Inflammatory macrophage treated with lipopolysaccharide for 1 hour (primary cell): ENCODE measurements at places on chromosomes 1 and 21.

DNA sequence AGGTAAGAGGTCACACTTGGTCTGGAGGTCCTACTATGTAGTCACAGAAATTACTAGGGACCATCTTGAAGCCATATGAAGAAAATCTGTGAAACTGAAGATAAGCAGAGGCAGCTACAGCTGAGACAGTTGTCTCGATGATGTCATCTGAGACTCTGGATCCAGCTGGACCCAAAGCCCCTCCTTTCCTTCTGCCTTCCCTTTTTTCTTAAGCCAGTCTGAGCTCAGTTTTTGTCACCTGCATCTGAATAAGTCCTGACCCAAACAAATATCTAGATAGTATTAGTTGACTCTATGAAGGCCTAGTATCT lies 143.3 kb downstream of the ETS2 start:
- DNase-seq = no peak

DNA sequence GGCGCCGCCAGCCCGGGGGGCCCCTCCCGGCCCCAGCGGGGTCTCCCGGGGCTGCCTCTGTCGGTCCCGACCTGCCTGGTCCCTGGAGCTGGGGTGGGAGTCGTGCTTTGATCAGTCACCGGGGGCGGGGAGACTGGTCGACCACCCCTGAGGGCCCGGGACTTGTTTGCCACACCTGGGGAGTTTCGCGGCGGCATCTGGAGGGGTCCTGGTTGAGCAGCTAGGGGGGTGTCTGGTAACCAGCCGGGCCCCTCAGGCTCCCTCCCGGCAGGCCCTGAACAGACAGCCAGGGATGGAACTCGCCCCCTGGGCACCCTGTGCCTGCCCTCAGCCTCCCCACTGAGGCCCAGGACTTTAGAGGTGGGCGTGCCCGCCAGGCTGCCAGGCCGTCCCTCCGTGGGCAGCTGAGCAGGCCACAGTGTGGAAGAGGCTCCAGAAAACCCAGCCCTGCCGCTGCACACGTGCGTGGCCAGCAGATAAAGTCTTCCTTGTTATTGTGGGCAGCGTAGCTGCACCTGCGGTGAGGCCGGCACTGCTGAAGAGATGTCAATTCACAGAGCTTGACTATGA lies 13.3 kb upstream of the SAMD11 start:
- no peak for DNase-seq

DNA sequence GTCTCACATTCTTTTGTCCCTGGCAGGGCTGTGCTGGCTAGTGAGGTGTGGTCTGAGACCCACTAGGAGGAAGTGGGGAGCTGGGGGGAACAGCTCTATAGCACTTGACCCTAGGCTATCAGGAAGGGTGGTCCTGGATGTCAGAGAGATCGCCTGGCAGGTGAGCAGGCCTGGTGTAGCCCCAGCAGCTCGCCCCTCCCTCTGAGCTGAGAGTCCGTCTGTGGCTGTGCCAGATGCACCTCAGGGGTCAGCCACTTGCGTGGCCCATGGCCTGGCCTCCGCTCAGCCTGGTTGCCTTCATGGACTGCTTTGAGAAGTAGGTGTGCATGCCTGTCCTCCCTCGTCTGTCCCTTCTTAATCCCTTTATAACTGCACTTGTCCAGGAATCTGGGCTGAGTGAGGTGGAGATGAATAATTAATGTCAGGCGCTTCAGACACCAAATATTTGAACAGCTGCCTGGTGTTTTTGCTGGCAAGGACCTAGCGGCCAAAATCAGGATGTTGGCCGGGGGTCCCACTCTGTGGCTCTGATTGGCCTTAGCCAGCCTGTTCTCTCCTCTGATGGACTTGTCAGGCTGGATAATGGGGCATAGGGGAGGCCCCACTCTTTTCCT lies 30.5 kb downstream of the TMEM53 start:
- DNase-seq = no peak

DNA sequence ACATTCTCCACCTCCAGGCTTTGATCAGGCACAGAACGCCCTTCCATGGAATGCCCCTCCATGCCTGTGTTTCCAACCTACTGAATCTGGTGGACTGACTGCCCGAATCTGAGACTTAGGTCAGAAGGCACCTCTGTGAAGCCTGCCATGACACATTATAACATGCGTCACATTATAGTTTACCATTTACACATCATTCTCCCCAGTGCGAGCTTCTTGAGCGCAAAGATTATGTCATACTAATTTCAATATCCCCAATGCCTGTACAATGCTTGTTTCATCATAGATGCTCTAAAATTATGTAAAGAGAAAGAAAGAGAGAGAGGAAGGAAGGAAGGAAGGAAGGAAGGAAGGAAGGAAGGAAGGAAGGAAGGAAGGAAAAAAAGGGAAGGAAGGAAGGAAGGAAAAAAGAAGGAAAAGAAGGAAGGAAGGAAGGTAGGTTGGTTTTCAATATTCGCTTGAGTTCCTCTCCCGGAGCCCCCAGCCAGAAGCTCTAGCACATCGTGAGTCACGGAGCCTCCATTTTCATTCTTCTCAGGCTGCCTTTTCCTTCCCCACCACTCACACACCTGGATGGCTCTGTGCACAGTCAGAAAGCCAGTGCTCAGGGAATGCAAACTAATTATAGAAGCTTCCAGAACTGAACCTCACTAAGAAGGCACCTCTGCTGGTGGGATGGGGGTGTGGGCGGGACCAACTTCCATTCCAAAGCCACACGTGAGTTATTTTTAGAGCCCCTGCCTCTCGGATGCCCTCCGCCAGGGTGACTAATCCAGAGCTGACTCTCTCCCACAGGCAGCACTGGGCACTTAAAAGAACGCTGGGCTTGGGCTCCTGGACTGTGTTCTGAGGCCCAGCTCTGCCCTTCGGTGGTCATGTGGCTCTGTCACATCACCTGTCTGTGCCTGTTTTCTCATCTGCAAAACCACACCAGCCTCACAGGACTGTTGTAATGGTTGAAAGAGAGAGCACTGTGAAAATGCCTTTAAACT lies 27.4 kb downstream of the LAMB3 start:
- no peak for DNase-seq

- DNase-seq = no peak
Observed at GRCh38 chr21:44269090-44269489, 7.4 kb upstream of the DNMT3L start.

DNA sequence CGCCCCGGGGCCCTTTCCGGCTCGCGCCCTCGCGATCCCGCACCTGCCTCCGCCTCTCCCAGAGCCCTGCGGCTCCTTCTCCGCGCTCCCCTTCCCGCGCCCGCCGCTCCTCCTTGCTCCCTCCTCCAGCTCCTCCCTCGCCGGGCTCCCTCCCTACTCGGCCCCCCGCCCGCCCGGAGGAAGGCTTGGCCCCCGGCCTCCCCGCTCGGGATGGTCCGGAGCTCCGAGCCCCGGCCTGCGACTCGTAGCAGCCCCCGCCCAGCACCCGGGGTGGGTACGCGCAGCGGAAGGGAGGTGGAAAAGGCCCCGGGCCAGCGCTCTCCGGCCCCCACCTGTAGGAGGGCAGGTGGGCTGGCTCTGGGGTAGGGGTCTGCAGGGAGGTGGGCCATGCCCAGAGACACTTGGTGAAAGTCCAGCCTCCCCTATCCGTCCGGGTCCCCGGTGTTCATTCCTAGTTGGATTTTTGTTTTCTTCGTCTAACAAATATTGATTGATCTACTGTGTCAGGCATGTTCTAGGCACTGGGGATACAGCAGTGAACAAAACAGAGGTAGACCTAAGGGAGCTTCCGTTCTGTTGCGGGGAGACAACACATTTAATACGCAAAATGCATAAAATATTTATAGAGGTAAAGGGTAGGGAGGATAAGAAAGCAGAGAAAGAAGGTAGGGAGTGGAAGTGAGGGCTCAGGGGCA lies at the start of gene HTR1D:
Gene HTR1D (minus strand): TSS at position 82 of the 695 bp plus-strand sequence. CDS start 23,283 bp downstream, outside the sequence.
- no peak for DNase-seq

DNA sequence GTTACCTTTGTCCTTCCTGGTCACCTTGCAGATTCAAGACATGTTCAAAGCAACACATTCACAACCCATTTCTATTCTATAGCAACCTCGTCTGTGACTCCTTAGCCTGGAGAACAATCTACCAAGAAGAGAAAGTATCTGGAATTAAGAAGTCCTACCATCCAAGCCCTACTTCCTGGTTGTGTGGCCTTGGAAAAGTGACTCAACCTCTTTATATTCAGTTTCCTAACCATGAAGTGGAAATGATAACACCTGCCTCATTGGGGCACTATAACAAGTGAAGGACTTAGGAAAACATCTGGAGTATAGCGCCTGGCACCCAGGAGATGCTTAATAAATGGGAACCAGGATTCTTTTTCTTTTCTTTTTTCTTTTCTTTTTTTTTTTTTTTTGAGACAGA lies 36.5 kb upstream of the SRRM1 start:
- no peak for DNase-seq

- no peak for DNase-seq
Observed at GRCh38 chr1:220391491-220391890, 119.2 kb upstream of the RAB3GAP2 start.

DNA sequence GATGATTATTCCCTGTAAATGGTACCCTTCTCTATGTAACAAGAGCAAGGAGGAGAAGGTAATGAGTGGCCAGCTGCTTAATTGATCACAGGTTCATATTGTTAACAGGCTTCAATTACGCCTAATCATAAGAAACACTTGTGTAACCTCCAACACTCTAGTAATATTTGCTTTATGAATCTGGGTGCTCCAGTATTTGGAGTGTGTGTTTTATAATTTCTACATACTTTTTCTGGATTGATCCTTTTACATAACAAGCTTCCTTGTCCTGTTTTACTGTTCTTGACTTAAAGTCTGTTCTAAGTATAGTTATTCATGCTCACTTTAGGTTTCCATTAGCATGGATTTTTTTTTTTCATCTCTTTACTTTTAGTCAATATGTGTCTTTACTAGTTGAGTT lies 984.2 kb downstream of the AMY1C start:
- no peak for DNase-seq

DNA sequence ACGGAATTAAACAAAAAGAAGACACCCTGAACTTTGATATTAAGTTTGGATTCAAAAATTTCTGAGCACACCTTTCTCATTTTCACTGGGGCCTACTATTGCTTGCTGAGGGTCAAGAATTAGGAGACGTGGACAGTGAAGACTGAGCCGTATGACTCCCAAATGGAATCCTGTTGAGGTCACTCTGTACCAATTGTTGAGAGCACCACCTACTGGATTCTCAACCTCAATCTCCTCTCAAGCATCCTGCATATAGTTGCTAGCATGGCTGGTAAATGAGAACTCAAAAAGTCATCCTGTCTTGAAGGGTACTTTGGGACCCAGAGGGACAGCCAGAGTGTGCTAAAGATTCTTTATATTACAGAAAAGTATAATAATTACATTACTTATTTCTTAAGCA lies 20.2 kb upstream of the MTR start:
- DNase-seq = no peak

DNA sequence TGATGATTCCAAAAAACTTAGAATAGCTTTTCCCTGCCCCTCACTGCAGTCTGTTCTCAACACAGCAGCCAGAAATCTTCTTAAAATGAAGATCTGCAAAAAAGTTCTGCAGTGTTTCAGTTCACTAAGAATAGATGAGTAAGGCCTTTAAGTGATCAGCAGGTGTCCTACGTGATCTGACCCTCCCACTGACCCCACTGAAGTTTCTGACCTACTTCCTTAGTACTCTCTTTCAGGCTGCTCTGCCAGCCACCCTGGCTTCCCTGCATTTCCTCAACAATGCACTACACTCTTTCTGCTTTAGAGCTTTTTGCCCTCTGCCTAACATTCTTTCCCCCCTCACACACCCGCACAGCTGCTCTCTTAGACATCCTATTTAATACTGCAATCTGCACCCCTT lies 182.5 kb downstream of the AKT3 start:
- no peak for DNase-seq

GRCh38 chr1:193143285-193143684 lies 21.5 kb downstream of the CDC73 start:
- DNase-seq = no peak

DNA sequence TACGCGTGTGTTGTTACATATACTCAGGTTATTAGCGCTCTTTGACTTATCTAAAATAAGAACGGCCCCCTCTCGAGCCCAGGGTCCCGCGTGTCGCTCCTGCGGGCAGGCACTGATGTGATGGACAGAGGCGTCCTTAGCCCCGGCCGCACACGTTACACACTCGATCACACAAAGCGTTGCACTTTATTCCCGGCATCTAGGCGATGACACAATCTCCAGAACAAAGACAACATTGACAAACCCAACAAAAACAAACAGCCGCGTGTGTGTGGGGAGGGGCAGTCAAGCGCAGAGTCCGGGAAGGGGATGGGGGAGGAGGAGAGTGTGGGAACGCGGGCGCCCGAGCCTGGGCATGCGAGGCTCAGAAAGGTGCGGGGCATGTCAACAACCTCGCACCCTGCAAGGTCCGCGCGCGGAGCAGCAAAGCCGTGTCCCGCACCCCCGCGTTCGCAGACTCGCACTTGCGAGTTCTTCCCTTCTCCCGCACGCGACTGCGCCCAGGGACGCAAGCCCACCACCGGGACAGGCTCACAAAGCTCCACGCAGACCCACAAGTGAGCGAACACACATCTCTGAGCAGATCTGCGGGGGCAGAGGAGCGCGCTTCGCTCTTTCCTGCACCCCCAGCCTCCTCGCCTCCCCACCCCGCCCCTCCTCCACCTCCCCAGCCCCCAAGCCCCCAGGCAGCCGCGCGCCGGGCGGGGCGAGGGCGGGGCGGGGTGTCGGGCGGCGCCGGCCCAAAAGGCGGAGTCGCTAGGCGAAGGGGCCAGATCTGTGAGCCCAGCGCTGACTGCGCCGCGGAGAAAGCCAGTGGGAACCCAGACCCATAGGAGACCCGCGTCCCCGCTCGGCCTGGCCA lies at the start of gene EFNA1:
Gene EFNA1 (plus strand): TSS at position 772 of the 862 bp plus-strand sequence. CDS start 102 bp downstream, outside the sequence.
- no peak for DNase-seq

- no peak for DNase-seq
Observed at GRCh38 chr21:35517865-35518264, 468.8 kb upstream of the RUNX1 start.

DNA sequence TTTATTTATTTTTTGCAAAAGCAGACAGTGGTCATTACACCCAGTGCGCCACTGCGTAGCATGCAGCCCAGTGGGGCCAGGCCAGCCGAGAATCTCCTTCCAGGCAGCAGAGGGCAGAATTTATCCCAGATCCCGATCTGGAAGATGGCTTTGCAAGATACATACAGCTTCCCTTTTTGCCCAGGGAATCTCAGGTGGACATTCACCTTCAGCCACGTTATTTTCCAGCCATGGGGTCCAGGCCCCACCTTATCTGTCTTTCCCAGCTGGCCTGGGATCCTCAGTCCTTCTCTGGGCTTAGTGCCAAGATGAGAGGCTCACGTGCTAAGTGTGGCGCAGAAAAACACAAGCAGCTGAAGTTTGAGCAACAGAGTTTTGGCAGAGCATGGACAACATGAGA lies 123.6 kb downstream of the AJAP1 start:
- DNase-seq = no peak

GRCh38 chr1:10761503-10762152 lies 34.8 kb downstream of the CASZ1 start:
- DNase-seq = no peak

DNA sequence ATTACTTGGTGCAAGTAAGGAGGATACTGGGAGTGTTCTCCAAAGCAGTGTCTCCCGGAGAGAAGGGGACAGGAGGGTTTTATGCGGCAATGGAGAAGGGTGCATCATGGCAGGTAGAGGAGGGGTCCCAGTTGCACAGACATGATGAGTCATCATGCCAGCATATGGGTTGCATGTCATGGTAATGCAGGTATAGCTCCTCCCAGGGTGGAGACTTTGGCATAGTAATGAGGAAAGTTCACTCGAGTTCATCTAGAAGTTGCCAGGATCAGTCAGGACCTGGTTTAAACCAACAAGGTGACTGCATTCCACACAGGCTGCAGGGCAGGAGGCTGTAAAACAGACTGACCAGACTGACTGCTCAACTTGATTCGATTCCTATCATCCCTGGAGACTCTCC lies 355.7 kb upstream of the DUSP10 start:
- no peak for DNase-seq
